ENCODE measurements at places on chromosomes 5 and 9.
A peak's percentile ranks its signal among the peaks of the same experiment; 100 is the strongest.

DNA sequence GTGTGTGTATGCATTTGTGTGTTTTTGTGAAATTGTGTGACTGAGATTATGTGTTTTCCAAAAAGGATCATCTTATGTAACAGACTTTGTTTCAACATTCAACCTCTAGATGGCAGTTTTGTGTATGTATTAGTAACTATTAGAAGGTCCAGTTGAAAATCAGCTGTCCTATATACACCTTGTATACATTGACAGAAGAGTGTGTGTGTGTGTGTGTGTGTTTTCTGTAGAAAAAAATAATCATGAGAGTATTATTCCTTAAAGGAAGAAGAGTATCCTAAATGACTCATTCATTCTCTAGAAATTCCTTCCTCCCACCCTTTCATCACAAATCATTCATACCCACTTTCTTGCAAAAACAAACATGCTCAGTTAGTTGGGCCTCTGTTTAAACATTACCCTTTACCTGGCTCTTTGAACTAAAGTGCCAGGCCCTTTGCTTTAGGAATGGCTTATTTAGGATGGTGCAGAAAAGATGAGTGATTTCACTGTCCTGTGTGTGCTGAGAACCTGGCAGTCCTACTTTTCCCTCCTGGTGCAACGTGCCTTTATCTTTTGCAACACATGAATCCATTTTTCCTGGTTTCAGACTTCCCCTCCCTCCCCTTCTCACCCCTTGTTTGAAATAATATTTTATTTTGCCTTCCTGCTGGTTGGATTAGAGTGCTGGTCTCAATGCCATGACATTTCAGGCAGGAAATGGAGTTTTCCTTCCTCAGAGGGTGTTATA is 152.2 kb downstream of the ARHGAP26 start:
- DNase-seq, result peak; percentile 9

DNA sequence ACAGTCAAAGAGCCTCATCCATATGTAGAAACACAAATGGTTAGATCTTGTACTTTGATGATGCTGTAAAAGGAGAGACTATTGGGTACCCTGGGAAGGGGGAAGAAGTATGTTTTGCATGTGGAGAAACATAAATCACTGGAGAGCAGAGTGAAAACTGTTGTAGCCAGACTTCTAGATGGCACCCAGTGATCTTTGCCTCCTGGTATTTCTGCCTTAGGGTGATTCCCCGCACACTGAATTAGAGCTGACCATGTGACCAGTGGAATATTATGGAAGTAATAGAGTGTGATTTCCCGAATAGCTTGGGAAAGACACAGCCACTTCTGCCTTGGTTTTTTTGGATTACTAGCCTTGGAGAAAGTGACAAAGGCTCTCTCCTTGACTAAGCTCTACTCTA is 174.3 kb downstream of the LPAR1 start:
- DNase-seq, result no peak

DNA sequence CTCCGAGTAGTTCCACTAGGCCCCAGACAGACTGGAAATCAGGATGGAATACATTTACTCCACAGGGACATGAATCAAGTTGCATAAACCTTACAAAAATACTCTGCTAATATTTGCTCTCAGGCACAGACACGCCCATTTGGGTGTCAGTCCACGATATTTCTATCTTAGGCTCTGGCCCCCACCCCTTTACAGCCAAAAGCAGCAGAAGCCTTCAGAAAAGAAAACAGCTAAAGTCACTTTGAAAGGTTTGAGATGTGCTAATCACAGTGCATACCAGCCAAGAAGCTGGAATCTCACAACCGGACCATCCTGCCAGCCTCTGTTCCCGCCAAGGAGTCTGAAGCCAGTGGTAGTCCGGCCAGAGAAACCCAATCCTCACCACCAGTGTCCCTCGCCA is 22.6 kb downstream of the PTPN3 start:
- DNase-seq, result no peak

DNA sequence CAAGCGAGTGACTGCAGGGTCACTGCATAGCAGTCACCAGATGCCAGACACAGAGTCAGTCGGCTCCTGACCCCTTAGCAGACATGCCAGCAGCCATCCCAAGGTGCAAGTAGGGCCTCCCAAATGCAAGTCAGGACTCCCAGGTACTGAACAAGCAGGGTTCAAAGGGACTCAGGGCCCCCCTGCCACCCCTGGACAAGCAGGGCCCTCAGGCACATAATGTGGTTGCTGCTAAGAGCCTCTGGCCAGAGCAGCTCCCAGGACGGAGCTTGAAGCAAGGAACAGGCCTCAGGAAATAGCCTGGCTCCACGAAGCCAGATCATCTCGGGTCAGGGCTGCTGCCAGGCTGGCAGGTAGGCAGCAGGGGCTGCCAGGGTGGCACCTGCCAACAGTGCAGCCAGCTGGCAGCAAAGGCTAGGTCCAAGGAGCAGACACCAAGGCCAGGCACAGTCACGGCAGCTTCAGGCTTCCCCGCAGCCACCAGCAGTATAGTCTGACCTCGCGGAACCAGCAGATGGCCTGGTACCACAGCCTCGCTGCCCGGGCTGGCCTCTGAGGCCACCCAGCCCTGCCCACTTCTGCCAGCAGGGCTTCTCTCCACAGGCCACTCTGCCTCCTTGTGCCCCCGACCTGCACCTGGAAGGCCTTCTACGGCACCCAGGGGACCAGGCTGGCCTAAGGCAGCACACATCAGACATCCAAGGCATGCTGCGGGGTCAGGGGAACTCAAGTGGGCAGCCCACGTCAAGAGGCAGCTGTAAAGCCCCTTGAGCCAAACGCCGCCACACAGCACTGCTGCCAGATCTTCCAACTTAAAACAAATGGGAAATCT is 7.4 kb downstream of the EEIG1 start:
- no peak for DNase-seq

DNA sequence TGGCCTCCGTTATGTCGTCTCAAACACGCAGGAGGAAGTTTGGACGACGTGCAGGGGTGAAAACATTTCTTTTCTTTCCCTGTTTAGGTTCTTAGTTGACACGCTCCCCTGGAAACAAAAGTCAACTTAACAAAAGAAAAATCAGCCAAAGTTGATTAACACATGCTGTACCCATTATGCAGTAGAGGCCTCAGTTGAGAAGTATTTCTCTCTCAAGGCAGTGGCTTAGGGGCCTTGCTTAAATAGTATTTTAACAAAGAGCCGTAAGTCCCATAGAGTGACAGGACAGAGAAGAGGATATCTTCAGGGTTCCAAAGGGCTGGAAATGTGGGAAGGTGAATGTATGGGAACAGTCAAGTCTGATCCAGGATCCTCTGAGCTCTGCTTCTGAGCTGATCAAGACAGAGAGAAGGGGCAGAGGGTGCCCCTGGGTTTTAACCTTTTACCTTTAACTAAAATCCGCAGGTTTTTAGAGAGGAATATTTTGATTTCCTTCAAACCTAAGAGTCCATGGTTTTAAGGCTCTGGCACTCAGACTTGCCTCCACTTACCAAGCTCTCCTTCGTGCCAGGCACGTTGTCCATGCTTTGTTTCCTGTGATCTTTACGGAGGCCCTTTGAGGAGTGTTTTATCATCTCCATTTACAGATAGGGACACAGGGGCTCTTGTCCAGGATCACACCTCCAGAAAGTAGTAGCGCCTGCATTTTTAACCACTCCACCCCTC is 629 bp upstream of the CD74 start:
- no peak for DNase-seq

DNA sequence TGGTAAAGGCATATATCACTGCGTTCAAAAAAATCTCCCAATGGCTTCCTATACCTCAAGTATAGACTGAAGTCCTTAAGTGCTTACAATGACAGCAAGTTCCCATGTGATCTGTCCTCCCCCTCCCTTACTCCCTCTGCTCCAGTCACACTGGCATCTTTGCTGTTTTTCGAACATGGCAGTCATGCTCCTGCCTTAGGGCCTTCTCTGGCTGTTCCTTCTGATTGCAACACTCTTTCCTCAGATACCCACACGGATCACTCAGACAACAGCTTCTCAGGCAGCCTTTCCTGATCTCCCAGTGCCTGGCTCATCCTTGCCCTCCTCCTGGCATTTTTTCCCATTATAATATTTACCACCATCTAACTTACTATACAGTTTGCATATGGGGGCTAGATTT is 232.8 kb downstream of the ARHGEF28 start:
- DNase-seq, result no peak

DNA sequence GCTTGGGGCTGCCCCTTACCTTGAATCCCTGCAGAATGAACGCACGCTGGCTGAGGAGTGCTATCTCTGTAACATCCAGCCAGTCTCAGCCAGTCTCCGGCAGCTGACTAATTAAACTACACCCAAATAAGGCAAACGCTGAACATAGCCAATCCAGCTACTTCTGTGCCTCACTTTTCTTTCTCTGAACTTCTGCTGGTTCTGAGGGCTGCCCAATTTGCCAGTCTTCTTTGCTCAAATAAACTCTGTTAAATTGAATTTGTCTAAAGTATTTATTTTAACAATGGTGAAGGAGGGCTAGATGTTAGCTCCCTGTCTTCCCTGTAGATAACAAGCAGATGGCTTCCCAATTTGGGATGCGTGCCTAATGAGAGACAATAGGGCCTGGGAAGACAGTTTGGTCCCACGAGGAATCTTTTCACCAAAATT is 154.0 kb upstream of the NFIL3 start:
- DNase-seq, result no peak

GRCh38 chr9:108389056-108389455 is 466.7 kb downstream of the ACTL7B start:
- DNase-seq, result no peak

DNA sequence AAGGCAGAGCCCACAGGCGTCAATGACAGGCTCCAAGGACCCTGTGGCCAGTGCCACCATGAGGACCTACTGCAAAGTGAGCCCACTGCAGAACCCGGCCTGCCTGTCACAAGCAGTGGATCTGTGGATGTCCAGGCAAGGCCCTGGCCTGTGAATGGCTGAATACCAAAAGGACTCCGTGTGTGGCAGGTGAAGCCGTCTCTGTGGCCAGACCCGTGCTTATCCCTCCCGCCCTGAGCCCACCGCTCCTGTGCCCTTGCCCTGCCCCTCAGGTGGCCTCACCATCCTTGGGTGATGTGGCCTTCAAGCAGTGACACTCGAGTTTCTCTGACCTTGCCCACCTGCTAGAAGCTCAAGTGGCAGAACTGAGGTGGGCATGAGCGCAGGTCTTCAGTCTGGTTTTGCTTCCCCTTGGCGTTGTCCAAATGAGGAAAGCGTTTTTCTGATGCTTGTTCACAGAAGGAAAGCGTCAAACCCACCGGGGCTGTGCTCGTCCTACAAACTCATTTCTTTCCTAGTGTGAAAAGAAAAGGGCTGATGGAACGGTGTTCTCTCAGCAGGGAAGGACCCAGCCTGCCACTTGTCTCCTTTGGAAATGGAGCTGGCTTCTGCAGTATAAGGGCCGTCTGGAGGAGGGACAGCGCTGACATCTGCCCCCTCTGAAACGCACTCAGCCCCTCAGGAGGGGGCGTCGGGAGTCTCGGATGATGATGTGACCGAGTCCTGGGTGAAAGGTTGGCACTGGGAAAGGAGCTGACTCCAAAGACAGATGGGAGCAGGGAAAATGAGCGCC is 377.7 kb upstream of the IRX4 start:
- no peak for DNase-seq

DNA sequence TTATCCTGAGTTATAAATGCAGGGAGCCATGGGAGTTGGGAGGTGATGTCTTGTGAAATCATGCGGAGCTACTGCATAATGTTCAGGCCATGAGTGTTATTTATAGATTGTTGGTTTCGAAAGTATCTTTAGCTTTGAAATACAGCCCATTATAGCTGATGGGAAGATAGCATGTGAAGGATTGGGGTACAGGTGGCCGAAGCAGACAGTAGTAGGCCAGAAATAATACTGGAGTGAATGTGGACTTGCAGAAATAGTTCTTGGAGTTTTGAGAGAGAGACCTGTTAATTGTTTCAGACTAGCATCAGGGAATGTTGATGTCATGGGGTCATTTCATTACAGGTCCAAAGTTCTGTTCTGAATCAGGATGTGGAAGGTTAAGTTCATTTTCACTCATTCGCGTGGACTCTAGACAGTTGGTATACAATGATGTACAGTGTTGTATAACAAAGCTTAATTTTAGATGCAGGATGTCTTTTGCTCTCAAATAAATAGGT is 3.8 kb downstream of the ATP6V1G1 start:
- DNase-seq, result no peak
